Neural crest cell (in vitro differentiated cells): ENCODE measurements at places on chromosomes 13 and 19. TPM values are rescaled to one million over a fixed set of nuclear protein-coding genes. Genes with fewer than 3 reads are reported as not detected.

DNA sequence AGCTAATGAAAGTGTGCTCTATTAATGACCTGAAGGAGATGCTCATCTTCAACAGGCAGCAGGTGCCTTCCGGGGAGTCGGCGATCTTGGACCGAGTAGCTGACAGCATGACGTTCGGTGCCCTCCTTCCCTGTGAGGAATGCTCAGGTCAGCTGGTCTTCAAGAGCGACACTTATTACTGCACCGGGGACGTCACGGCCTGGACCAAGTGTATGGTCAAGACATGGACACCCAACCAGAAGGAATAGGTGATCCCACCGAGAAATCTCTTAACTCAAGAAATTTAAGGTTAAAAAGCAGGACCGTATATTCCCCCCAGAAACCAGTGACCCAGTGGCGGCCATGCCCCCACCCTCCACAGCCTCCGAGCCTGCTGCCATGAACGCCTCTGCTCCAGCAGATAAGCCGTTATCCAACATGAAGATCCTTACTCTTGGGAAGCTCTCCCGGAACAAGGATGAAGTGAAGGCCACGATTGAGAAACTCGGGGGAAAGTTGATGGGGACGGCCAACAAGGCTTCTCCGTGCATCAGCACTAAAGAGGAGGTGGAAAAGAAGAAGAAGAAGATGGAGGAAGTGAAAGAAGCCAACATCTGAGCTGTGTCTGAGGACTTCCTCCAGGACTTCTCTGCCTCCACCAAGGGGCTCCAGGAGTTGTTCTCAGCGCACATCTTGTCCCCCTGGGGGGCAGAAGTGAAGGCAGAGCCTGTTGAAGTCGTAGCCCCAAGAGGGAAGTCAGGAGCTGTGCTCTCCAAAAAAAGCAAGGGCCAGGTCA, 22.8 kb upstream of the ANKRD10 start:
- H3K4me1 ChIP-seq, result no peaks in the 10 kb centered on the region
- no peaks in the 10 kb centered on the region for H3K36me3 ChIP-seq
- no peaks in the 10 kb centered on the region for H3K27me3 ChIP-seq
- no peak overlapping the region for H3K4me3 ChIP-seq
- H3K27ac ChIP-seq, result no peak overlapping the region
- no peak for DNase-seq

Gene ZNF302
- total RNA-seq, result 36.7 and 37.0 TPM in 2 replicates

Gene ARHGAP45
- total RNA-seq, result 1.6 and 1.7 TPM in 2 replicates

- peaks cover 19% of the 10 kb centered on the region for H3K36me3 ChIP-seq
- no peak for DNase-seq
- H3K27me3 ChIP-seq, result no peaks in the 10 kb centered on the region
- no peak overlapping the region for H3K4me3 ChIP-seq
These were observed 125.9 kb downstream of the COL4A2 start for GRCh38 chr13:110433014-110433413.

DNA sequence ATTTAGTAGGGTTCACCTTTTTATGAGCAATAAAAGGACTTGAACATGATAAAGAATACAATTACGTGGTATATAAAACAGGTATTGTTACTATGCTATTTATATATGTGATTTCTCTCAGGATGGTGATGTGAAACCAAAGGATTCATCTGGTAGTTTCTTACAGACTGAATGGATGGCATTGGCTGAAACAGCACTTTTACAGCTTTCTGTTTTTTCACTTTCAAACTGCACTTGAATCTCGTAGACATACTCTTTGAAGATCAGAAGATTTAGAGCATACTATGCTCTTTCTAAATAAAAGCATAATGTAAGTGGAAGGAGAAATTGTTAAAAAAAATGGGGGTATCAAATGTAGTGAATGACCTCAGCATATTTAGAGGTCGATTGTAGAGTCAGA, 354.8 kb downstream of the HS6ST3 start:
- H3K27ac ChIP-seq, result no peak overlapping the region
- DNase-seq, result no peak
- H3K4me3 ChIP-seq, result no peak overlapping the region
- H3K36me3 ChIP-seq, result no peaks in the 10 kb centered on the region
- H3K27me3 ChIP-seq, result no peaks in the 10 kb centered on the region

DNA sequence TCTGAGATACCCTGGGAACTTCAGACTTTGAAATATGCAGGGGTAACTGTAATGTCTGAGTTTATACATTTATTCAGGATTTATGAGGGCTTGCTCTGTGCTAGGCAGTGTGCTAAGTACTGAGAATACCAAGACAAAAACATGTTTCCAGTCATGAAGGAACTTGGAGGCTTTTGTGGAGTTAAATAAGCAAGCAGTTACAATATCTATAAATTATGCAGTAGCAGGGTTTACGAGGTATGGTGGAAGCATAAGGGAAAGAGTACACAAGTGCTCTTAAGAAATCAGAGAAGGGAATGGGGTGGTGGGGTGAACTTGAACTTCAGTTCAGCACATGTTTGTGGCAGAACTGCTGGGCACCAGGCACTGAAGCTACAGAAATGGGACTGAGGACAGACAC, 28.0 kb downstream of the MAB21L1 start:
- H3K4me1 ChIP-seq, result no peaks in the 10 kb centered on the region
- no peak overlapping the region for H3K4me3 ChIP-seq
- peaks cover 3% of the 10 kb centered on the region for H3K36me3 ChIP-seq

DNA sequence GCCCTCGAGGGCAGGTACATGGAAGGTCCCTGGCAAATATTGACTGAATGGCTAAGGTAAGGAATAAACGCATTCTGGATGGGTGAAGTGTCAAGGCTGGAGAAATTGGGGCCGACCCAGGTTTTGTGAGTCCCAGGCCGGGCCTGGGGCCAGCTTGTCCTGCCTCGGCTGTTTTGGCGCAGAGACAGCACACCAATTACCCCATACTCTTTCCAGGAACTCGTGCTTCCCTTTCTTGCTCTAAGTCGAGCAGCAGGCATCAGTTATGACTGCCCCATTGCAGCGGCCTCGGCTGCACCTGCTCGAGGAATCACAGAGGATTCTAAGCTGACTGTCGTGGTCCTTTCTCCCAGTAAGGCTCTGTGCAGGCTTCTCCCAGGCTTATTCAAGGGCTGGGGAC, 67.1 kb downstream of the ZNF536 start:
- no peak overlapping the region for H3K27ac ChIP-seq
- H3K36me3 ChIP-seq, result no peaks in the 10 kb centered on the region
- H3K4me1 ChIP-seq, result peaks cover 4% of the 10 kb centered on the region
- DNase-seq, result no peak
- no peaks in the 10 kb centered on the region for H3K27me3 ChIP-seq

Gene TMPRSS9
- total RNA-seq, result 0.12 TPM in 1 of 2 replicates, not detected in the other

DNA sequence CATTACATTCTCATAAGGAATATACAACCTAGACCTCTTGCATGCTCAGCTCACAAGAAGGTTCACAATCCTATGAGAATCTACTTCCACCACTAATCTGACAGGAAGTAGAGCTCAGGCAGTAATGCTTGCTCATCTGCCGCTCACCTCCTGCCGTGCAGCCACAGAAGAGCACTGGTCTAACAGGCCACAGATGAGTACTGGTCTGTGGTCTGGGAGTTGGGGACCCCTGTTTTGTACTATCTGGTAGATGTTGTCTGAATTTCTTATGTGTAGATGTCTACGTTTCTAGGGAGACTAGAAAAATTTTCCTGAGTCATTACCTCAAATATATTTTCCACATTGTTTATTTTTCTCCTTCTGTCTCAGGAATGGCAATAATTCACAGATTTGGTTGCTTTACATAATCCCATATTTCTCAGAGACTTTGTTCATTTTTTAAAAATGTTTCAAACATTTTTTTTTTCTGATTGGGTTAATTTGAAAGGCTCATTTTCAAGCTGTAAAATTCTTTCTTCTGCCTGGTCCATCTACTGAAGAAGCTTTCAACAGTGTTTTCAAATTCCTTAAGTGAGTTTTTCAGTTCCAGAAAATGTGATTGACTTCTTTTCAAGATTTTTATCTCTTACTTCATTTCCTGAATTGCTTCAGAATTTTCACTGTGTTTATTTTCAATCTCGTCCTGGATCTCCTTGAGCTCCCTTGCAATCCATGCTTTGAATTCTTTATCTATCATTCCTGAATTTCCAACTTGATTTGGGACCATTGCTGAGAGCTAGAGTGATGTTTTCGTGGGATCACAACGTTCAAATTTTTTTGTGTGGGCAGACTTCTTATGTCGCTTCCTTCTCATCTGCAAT, 1322.2 kb downstream of the PCDH9 start:
- no peaks in the 10 kb centered on the region for H3K4me1 ChIP-seq
- no peaks in the 10 kb centered on the region for H3K27me3 ChIP-seq
- no peaks in the 10 kb centered on the region for H3K36me3 ChIP-seq
- no peak overlapping the region for H3K4me3 ChIP-seq
- H3K27ac ChIP-seq, result no peak overlapping the region
- no peak for DNase-seq

Gene YIF1B
- total RNA-seq, result 43.7 and 45.7 TPM in 2 replicates

DNA sequence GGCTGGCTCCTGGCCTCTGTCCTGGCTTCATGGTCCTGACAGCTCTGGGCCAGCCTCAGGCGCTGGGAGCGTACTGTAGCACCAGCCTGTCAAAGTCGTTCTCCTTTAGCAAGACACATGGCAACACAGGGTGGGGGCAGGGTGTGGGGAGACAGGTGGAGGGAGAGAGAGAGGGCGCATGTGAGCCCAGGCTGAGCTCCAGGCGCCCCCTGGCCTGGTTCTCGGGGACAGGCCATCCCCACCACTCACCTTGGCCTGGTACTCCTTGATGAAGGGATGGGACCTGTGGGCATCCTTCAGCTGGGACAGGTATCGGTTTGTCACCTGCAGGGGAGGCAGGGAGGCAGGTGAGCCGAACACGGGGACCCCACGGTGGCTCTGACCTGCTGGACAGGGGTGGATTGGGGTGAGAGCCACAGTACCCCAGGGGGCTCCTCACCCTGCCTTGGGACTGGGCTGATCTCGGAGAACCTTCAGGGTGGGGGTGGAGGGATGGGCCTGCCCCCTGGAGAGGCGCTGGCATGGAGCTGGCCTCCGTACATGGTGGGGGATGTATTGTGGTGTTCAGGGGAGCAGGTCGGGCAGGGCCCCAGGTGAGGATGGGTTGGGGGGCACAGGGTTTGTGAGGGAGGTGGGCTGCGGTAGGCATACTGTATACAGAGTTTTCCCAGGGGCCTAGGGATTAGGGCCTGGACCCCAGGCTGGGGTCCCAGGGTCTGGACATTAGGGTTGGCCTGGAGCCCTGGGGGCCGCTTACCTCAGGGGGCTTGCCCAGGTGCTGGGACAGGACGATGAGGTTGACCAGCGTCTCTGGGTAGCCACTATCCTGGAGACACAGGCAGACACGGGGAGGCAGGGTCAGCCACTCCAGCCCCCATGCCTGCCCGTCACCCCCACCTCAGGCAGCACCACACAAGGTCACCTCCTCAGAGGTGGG, 3.9 kb upstream of the CERS1 start:
- H3K4me3 ChIP-seq, result no peak overlapping the region
- H3K36me3 ChIP-seq, result no peaks in the 10 kb centered on the region
- no peak for DNase-seq
- peaks cover 8% of the 10 kb centered on the region for H3K4me1 ChIP-seq

Gene FXYD7
- 1.1 and 1.4 TPM in 2 replicates for total RNA-seq

DNA sequence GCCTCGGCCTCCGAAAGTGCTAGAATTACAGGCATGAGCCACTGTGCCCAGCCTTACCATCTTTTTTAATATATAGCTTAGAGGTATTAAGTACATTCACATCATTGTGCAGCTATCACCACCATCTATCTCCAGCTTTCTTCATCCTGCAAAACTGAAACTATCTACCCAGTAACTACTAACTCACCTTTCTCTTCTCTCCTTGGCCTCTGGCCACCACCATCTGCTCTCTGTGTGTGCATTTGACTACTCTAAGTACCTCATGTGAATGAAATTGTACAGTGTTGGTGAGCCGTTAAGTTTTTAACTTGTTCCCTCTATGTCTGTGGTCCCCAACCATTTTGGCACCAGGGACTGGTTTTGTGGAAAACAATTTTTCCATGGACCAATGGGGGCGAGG, 56.1 kb downstream of the CDK8 start:
- DNase-seq, result no peak
- no peaks in the 10 kb centered on the region for H3K27me3 ChIP-seq
- H3K4me1 ChIP-seq, result peaks cover 6% of the 10 kb centered on the region
- H3K4me3 ChIP-seq, result no peak overlapping the region
- H3K27ac ChIP-seq, result no peak overlapping the region

Gene COPE
- 194 and 196 TPM in 2 replicates for total RNA-seq

GRCh38 chr19:40805258-40805868, 6.4 kb downstream of the EGLN2 start:
- H3K4me3 ChIP-seq, result peak overlapping the region; percentile 85
- H3K27ac ChIP-seq, result no peak overlapping the region
- peaks cover 66% of the 10 kb centered on the region for H3K4me1 ChIP-seq
- no peak for DNase-seq
- H3K36me3 ChIP-seq, result peaks cover 5% of the 10 kb centered on the region

Gene PTH2
- not detected in 2 replicates for total RNA-seq

DNA sequence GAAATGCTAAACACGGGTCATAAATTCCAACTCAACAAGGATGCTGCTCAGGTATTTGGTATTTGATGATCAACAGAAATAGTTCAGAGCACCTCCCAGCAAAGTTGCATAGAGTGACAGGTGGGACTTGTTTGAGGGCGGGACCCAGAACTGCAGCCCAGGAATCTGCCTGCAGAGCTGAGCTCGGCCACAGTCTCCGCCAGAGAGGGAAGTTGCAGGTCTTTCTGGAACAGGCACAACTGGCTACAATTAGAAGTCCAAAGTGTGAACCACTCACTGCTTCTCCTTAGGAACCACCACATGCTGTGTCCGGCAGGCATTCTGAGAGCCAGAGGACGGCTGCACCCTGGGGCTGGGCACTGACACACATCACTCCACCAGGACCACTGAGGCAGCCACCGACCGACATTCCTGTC, 1.1 kb downstream of the SLC15A1 start:
- peaks cover 5% of the 10 kb centered on the region for H3K36me3 ChIP-seq
- H3K4me1 ChIP-seq, result peaks cover 4% of the 10 kb centered on the region
- no peak overlapping the region for H3K27ac ChIP-seq
- peaks cover 71% of the 10 kb centered on the region for H3K27me3 ChIP-seq
- peak overlapping the region; percentile 21 for H3K4me3 ChIP-seq
- DNase-seq, result no peak

Gene FFAR1
- total RNA-seq, result not detected in 2 replicates
